ENCODE measurements at places on chromosomes 5 and 9. TPM values are rescaled to one million over a fixed set of nuclear protein-coding genes. Genes with fewer than 3 reads are reported as not detected.

- peak; percentile 5 for DNase-seq
Observed at GRCh38 chr5:135609981-135610380, 31.2 kb upstream of the CXCL14 start.

DNA sequence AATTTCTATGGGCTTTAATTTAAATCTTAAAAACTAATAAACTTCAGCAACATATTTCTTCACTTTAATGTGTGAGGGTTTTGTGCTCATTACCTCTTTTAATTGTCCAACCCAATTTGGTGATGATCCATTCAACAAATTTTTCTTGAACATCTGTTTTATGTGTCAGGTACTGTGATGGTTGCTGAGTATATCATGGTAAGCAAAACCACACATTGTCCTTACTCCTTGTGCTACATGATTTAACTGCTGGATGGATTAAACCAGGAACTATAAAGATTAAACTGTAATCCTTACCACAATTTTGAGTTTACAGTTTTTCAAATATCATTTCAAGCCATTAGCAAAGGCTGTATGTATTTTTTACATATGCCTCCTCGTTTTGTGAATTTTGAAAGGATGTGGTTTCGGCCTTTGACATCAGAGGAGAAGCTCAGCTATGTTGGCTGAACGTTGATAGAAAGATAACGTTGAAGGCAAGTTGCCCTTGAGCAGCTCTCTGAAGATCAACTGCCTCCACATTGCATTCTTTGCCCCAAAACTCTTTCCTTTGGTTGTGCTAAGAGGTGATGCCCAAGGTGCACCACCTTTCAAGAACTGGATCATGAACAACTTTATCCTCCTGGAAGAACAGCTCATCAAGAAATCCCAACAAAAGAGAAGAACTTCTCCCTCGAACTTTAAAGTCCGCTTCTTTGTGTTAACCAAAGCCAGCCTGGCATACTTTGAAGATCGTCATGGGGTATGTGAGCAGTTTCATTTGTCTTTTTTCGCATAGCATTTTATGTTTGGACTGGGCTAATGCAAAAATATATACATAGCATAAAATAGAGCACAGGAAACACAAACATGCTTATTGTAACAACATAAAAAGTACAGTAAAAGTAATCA, at the start of gene ITK:
Gene ITK (plus strand): TSS at position 467 of the 891 bp plus-strand sequence. CDS start 138 bp downstream, at position 605.
- DNase-seq, result no peak

- DNase-seq, result no peak
Observed at GRCh38 chr5:15957124-15957523, 222.5 kb downstream of the MARCHF11 start.

The ATG10 gene
- 4.3 TPM for total RNA-seq

DNA sequence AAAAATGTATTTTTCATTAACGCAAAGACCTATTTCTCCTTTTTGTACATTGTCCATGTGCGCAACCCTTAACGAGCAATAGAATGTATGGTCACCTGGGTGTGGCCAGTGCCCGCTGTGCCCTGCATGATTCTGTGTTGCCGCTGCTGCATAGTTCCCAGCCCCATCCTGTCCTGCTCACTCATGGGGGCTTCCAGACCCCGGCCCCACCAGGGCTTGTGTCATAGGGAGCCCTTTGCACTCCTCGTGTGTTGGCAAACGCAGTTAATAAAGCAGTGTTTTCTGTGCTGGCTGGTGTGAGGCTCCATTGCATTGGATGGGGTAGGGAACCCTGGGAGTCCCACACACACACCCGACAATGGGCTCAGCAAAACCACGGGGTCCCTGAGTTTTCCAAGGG, 49.7 kb downstream of the SAR1B start:
- no peak for DNase-seq

GRCh38 chr5:114053372-114053771, 308.5 kb upstream of the KCNN2 start:
- no peak for DNase-seq

DNA sequence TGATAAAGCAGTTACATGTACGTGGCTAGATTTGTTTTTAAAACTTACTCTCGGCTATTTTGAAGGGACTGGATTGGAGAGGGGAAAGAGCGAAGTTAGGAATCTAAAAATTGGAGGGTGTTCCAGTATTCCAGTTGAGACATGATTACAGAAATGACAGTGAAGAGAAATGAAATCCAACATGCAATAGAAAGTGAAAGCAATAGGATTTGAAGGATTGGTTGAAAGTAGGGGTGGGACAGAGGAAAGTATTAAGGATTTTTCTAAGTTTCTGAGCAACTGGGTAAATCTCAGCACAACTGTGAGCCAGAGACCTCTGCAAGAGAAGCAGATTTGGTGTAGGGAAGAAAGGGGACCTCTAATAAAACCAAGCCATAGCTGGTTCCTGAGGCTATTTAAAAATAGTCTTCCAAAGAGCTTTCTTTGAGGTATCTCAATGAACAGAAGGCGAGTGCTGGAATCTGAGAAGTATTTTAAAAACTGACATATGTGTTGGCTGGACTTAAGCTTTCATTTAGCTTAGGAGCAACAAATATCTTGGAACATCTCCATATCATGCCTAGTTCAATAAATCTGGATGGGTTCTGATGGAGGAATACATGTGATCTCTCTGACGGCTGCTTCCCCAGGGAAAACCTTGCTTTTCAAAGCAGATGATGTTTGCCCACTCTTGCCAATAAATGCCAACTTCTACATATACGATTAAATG, 110.4 kb upstream of the IFNK start:
- no peak for DNase-seq

GRCh38 chr5:96245140-96246091, 187.6 kb downstream of the PCSK1 start:
- DNase-seq, result no peak

GRCh38 chr5:2293906-2294305, 411.2 kb upstream of the IRX4 start:
- no peak for DNase-seq

DNA sequence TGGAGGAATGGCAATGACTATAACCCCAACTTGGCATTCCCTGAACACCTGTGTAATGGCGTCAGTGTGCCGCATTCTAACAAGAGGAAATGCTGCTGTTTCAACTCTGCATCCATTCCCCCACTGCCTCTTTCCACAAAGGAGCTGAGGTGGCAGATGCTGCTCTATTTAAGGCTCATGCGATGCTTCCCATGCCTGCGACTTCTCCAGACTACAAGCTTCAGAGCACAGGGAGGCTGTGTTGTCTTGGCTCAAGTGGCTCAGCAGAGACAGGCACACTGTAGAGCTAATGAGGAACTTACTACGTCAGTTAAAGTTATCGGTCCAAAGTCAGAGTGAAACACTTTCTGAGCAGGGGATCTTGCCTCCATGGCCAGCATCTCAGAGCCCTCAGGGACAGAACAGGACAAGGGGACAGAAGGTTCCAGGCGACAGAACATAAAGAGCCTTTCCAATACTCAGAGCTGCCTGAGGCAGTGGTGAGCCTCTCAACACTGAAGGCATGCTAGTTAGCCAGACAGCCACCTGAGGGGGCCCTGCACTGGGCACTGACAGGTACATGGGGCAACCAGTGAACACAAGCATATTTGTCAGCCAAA, 21.8 kb downstream of the TNIP1 start:
- DNase-seq, result no peak

GRCh38 chr5:82597437-82597836, 319.3 kb upstream of the RPS23 start:
- DNase-seq, result no peak

GRCh38 chr9:115209601-115210306, 91.8 kb upstream of the TNC start:
- DNase-seq, result no peak

The KIAA0825 gene
- 3.1 TPM for total RNA-seq

Measured in left lobe of liver (tissue), 2 donors.